ENCODE measurements at places on chromosomes 5 and 9. TPM values are rescaled to one million over a fixed set of nuclear protein-coding genes. Genes with fewer than 3 reads are reported as not detected.

The GEMIN5 gene
- polyA plus RNA-seq: 21.5 TPM

The TMEM215 gene
- polyA plus RNA-seq: 0.24 TPM

The TSSK1B gene
- polyA plus RNA-seq: not detected

The OGN gene
- 33.1 TPM for polyA plus RNA-seq

The PTPRD gene
- 91.3 TPM for polyA plus RNA-seq

The SLC6A3 gene
- polyA plus RNA-seq: 0.76 TPM

The TRIM36 gene
- polyA plus RNA-seq: 2.5 TPM

DNA sequence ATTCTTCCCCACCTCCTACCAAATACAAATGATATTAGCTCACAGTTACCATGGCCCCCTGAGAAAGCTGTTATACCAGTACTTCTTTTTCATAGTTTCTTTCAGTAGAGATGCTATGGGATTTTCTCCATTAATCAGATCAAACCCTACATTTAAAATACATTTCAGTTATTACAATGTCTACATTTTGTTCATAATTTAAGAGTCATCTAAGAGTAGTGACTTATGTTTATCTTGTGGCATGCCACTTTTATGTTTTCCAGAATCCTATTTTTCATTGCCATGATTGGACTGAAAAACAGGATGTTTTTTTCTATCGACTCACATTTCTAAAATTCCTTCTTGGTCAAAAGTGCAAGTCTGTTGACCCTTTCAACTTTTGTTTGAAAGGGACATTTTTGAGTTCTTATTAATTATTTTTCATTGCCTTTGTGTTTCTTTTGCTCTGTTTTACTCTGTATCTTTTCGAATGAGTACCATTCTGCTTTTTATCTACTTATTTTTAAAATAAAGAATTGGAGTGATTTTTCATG lies 77.4 kb upstream of the ANXA1 start:
- DNase-seq: no peak

- DNase-seq: no peak
Observed at GRCh38 chr5:38453921-38454320, 102.5 kb downstream of the LIFR start.

DNA sequence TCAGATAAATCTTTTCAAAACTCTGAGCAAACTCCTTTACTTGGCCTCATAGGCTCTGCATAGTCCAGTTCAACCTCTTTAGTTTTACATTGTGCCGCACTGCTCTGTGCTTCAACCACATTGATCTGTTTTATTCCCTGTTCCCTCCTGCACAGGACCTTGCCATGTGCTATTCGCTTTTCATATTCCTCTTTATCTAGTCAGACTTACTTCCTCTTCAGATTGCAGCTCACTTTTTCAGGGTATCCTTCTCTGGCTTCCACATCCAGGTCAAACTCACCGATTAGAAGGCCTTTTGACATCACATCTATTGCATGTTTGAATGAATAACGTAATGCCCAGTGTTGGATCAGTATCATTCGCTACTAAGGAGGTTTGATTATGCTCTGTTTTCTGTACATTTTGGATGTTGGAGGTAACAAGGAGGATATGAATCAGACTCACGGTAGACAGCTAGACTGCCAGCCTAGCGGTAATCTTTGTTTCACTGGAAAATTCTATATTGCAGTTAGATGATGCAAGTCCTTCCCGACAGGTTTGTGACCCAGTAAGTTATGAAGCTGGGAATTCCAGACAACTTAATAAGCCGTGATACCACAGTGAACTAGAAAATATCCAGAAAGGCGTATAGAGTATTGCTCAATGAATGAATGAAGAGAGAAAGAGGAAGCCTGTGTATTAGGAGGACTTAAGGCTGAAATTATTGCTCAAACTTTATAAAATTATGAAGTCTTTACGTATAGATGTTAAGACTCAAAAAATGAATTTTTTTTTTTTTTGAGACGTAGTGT lies 65.7 kb downstream of the IQGAP2 start:
- no peak for DNase-seq

Measured in left renal cortex interstitium (tissue), 4 donors.